Activated CD4-positive, alpha-beta T cell treated with anti-CD3 and anti-CD28 coated beads for 1 hour (primary cell): ENCODE measurements at places on chromosomes 12 and 14.

- DNase-seq = no peak
Observed at GRCh38 chr12:64633940-64634337, 23.6 kb downstream of the RASSF3 start.

GRCh38 chr14:90449411-90449810, 52.6 kb downstream of the CALM1 start:
- DNase-seq = no peak

DNA sequence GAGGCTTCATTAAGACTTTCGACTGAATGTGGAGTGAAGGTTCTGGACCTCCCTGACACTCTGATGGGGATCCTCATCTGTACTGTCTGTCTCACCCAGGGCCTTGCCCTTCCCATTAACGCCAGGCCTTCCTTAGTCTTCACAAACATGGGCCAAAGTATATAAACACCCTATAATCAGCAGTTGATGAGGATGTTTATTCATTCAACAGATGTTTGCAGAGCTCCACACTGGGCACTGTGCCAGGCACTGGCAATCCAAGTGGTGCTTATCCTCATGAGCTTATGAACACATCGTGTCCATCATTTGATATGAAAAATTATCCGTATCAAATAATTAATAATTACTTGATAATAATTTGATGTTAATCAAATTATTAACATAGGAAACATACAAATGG, 454.4 kb downstream of the FUT8 start:
- DNase-seq = no peak

- no peak for DNase-seq
Observed at GRCh38 chr14:88729159-88729558, 63.6 kb downstream of the EML5 start.

DNA sequence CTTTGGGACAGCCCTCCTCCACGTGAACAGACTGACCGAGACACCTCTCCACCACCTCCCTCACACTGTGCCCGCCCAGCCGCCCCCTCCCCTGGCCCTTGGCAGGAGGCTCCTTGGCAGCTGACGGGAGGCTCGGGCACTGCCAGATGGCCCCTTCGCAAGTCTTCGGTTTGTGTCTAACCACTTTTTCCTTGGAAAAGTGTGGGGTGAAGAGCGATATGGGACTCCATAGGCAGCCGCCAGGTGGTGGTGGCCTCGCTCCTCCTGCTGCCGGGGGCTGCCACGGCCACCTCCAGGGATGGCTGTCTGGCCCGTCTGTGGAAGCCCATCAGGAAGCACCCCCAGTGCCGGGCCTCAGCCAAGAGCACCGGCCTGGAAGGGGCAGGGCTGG, 58.7 kb downstream of the LRCOL1 start:
- DNase-seq = no peak

- DNase-seq = no peak
Observed at GRCh38 chr12:6330192-6330591, 11.7 kb downstream of the TNFRSF1A start.

DNA sequence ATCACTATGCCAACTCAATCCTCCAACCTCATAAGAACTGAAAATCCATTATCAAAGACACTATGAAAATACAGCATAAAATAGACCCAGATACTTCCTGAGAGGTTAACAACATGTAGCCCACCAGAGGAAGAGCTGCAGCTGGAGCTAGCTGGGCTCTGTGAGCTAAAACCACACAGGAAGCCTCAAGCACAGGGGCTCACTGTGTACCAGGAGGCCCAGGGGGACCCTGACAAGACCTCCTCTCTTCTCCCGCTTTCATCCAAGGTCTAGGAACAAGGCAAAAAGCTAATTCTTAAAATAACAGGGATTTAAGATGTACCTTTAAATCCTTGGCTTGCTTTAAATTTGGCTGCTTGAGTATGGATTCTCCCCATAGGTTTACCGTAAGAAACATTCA, 53.6 kb downstream of the EIF2S3B start:
- DNase-seq = no peak

DNA sequence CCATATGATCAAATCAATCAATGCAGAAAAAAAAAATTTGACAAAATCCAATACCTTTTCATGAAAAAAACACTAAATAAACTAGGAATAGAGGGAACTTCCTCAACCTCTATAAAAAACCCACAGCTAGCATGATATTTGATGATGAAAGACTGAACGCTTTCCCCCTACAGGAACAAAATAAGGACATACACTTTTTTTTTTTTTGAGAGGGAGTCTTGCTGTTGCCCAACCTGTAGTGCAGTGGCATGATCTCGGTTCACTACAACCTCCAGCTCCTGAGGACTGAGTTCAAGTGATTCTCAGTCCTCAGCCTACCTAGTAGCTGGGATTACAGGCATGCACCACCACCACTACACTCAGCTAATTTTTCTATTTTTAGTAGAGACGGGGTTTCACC, 17.9 kb upstream of the CAMKK2 start:
- no peak for DNase-seq

GRCh38 chr14:87045246-87045645, 947.7 kb downstream of the GALC start:
- DNase-seq = no peak

DNA sequence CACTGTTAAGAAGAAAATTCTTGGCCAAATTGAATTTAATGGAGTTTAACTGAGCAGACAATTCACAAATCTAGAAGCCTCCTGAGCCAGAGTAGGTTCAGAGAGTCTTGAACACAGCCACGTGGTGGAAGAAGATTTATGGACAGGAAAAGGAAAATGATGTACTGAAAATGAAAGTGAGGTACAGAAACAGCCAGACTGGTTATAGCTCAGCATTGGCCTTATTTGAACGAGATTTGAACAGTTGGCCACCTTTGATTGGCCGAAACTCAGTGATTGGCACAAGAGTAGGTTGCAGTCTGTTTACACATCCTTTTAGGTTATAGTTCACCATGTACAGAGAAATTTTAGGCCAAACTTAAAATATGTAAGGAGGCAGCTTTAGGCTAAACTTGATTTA, 9.9 kb downstream of the OAS2 start:
- DNase-seq = no peak

GRCh38 chr12:53869500-53869899, 69.1 kb upstream of the HOXC13 start:
- DNase-seq = no peak

DNA sequence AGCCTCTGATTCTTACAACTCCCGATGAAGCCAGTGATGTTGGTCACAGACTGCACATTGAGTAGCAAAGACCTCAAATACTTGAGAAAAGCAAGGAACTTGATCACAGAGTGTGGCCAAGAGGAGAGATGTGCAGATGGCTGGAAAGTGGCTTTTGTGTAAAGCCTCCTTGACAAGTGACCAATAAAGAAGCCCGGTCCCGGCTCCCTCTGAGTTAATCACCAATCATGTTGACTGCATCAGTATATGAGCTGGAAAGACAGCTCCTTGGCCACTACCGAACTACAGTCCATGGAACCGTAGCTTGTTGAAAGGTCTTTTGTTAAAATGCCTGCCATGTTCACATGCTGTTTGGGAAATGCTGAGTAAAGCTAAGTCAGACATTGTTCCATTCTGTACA, 23.7 kb upstream of the SERPINA6 start:
- DNase-seq = no peak

GRCh38 chr12:96020314-96021003, 14.9 kb downstream of the LTA4H start:
- DNase-seq = no peak

GRCh38 chr12:119089380-119090013, 89.2 kb upstream of the HSPB8 start:
- DNase-seq = no peak
